ENCODE measurements at places on chromosomes 1 and 21.

DNA sequence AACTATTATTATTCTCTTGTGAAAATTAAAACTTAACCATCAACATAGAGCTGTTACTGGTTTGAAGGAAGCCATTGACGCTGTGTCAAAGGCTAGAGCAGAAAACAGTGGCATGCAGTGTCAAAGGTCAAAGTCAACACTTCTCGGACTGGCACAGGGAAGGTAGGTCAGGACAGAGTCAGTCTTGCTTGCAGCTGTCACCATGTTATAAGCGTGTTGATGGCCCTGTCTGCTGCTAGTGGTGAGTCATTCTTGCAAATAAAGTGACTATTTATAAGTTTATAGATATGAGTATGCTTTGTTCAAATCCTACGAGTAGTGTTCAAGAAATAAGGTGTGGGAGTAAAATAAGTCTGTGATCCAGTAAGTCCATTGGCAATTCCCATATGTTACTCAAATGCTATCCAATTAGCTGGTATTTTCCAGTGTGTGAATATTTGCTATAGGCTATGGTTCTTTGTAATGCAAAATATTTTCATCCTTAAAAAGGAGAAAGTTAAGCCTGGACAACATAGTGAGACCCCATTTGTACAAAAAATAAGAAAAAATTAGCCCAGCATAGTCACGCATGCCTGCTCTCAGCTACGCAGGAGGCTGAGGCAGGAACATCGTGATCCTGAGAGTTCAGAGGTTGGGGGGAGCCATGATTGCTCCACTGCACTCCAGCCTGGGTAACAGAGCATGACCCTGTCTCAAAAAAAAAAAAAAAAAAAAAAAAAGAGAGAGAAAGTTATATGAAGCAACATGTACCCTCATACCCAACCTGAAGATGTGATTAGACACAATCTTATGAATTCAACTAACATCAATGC lies 26.3 kb upstream of the TINAGL1 start:
- DNase-seq, result no peak

- DNase-seq, result no peak
Observed at GRCh38 chr1:46522969-46523320, 28.5 kb downstream of the KNCN start.

DNA sequence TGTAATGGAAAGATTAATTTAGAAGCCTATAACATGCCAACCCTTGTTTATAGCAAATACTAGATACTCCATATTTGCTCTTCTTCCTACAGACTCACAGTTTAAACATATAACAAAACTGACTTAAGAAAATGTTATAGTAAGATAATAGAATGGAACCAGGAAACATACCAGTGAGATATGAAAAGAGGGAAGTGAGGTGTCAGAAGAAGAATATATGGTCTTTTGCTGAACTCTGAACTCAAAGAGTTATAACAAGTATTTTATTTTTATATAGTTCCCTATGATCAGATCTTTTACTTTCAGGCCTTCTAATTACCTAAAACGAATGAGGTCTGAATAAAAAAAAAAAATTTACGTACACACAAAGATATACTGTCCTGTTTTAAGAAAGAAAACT lies 20.9 kb downstream of the TMED5 start:
- no peak for DNase-seq

- no peak for DNase-seq
Observed at GRCh38 chr1:206511362-206512057, 4.2 kb downstream of the RASSF5 start.

- DNase-seq, result no peak
Observed at GRCh38 chr1:72915581-72915980, 633.2 kb upstream of the NEGR1 start.

- DNase-seq, result no peak
Observed at GRCh38 chr1:185050823-185051451, 5.6 kb downstream of the RNF2 start.

- DNase-seq, result no peak
Observed at GRCh38 chr1:192610112-192610889, 25.6 kb upstream of the RGS13 start.

DNA sequence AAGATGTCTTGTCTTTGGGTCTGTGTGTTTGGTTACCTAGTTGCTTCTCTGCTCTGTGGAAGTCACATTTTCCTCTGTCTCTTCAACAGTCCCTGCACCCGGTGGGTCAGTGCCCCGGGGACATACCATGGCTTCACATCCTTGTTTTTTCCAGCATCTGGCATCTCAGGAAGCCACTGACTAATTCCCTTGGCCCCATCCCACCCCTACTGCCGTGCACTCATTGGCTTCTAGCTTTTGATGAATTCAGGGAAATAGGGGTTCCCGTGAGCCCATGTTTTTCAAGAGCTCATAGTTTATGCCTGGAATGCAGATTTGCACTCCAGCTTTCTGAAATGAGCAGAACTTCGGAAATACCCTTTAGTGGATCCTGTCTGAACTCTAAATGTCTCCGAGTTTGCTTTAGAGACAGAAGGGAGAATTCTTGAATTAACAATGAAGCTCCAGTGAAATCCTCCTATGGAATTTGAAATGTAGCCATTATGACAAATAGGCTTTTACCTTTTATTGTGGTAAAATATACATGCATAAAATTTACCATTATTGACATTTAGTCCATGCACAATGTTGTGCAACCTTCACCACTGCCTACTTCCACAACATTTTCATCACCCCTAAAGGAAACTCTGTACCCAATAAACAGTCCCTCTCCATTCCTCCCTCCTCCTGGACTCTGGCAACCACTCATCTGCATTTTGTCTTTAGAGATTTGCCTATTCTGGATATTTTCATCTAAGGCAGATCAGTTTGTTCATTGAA lies 67.5 kb downstream of the CLIC6 start:
- DNase-seq, result no peak

- DNase-seq, result peak; percentile 45
Observed at GRCh38 chr1:51535006-51535592, 16.0 kb upstream of the EPS15 start.

- DNase-seq, result peak; percentile 50
Observed at GRCh38 chr1:244599937-244600350, 53.0 kb upstream of the DESI2 start.

DNA sequence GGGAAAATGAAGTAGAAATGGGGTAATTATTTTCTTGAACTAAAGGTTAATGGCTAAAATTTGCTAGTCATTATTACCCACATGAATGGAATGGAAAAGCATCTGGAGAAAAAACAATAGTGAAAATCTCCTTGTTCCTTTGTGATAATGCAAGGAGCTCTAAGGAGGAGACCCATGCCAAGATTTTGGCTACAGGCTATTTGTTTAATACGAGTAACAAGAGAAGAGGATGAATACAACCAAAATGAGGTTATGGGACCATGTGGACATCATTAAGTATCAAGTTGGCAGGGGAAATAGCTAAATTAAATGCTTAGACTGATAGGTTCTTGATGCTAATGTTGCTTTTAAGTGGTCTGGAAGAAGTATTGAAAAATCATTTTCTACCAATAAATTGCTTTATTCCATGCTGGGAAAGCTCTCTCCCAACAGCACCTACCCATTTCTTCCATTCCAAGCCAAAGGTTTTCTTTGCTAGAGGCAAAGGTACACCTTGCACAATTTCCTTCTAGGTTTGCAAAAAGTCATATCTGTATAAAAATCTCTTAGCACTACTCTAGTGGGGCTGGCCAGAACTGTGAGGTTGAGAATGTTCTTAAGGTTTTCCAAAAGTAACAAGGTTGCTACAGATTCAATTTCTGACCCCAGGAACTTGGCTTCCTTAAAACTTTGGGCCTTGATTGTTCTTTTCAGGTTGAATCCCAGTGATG lies 100.2 kb downstream of the SMYD2 start:
- no peak for DNase-seq

GRCh38 chr1:241263346-241263745 lies 93.7 kb downstream of the RGS7 start:
- no peak for DNase-seq

DNA sequence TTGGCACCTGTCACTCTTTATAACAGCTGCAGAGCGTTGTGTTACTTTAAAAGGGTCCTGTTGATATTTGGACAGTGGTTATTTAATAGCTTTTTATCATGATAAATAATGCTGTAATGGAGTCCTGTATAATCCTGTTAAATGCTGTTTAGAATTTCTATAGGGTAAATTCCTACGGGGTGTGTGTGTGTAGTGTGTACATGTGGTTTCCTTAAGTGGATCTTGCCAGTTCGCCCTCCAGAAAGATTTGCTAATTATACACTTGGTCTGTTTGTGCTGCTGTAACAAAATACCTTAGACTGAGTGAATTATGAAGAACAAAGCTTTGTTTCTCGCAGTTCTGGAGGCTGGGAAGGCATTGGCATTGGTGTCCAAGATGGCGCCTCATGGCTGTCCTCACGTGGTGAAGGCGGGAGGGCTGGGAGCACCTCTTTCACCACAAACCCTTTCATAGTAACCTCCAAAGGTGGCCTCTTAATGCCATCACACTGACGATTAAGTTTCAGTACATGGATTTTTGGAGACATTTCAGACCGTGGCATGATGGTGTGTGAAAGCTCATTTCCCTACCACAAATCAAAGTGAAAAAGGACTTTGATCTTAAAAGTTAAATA lies 11.2 kb downstream of the PRMT2 start:
- DNase-seq, result no peak

DNA sequence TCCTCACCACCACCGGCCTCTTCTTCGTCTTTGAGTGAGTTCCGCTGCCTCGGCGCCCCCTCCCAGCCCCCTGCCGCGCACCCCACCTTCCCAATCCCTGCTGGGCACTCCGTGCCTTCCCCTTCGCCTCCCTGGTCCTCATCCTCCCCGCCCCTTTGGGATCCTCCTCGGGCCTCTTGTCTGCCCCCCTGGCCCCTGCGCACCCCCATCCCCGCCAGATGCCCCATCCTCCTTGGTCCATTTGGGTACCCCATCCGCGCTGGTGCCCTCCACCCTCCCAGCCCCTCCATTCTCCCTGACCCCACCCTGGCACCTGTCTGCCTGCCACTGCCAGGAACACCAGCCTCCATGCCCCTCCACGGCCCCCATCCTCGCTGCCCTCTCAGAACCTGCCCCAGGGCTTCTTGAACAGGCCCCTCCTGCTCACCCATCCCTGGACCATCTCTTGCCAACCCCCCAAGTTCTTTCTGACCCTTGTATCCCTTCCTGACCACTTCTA lies 667 bp downstream of the ZDHHC18 start:
- DNase-seq, result no peak

DNA sequence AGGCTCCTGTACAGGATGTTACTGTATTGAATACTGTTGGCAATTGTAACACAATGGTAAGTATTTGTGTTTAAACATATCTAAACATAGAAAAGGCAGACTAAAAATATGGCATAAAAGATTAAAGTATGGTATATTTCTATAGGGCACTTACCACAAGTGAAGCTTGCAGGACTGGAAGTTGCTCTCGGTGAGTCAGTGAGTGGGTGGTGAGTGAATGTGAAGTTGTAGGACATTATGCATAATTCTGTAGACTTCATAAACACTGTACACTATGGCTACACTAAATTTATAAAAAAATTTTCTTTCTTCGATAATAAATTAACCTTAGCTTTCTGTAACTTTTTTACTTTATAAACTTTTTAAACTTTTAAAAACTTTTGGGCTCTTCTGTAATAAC lies 13.7 kb upstream of the TRIM62 start:
- DNase-seq, result no peak

- DNase-seq, result no peak
Observed at GRCh38 chr1:171115280-171115897, 24.7 kb downstream of the FMO3 start.

DNA sequence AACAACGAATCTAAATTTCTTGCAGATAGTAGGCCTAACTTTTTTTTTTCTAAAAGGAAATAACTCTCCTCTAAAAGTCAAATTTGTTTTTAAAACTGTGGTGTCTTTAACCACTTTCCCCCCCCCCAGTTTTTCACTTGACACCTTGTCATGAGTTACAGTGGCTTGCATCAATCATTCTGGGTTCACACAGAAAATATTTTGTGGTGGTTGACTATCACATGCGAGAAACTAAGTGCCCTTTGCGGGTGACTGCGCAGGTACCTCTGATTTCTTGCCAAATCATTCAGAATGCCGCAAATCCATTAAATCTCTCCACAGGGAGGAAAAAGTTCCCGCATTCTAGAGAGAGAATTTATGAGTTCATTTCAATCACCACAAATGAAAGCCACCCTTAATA lies 23.8 kb upstream of the SAMSN1 start:
- no peak for DNase-seq

DNA sequence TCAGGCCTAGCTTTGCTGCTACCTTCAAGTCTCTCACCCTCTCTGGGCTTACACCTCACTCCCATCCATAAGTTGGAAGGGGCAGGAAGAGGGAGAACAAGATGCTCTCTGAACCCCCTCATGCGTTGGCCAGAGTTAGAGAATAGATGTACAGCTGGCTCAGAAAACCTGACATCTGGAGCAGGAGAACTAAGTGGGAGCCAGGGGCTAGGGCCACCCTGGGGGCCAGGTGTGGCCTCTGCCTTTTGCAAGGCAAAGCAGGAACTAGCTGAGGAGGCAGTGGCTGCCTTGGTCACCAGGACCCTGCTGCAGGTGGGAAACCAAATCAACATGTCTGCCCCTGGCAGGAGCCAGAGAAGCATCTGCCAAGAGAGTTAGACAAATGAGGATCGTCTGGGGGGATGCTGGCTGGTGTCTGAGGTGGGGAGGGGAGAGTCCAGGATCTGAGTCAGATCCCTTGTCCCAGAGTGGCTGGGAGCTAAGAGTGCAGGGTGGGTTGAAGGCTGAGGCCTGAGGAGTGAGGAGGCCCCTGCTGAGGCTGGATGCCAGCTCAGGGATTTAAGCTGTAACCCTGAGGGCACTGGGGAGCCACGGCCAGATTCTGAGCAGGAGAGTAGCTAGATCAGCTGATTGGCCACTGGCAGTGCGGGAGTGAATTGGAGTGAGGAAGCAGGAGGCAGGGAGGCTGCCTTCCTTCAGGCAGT lies 115.0 kb downstream of the EPHB2 start:
- DNase-seq, result no peak

- no peak for DNase-seq
Observed at GRCh38 chr1:197787056-197787455, 11.8 kb upstream of the DENND1B start.

DNA sequence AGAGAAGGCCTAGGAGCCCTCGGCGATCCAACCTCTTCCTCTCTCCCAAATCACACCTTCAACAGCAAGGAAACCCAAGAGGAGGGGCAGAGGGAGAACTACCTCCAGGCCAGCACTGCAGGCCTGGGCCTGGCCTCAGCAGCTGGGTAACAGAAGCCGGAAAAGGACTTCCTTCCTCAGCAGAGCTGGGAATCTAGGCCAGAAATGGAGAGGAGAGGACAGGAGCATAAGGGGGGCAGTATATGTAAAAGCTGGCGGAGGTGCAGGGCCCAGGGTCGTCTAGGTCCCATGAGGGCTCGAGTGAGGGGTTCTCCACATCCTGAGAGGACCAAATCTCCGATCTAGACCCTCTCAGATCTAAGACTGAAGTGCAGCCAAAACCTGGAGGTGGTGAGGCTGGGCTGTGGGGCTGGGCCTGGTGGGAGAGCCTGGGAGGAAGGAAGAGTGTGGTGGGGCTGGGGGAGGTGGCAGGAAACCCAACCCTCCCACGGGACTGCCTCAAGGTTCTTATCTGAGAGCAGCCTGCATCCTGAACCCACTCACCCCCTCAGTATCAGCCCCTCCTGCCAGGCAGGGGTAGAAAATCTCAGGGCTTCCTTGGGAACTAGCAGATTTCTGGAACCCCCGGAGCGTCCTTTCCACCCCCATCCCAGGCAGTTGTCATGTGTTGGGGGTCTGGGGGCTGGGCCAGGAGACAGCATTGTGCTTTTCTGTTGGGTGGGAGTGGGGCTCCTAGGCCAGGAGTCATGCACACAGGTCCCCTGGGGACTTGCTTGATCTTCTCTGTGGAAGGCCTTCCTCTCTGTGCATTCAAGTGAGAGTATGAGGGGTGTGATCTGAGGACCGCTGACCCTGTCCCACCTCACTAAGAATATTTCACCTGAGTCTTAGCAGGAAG lies 33.0 kb downstream of the PIK3C2B start:
- no peak for DNase-seq

- no peak for DNase-seq
Observed at GRCh38 chr1:2919841-2920240, 101.4 kb upstream of the ACTRT2 start.

Measured in stimulated activated CD8-positive, alpha-beta memory T cell treated with anti-CD3 and anti-CD28 coated beads, Interleukin-4, amount 100 ng/mL, for 48 hours (primary cell).